Heart left ventricle (tissue), 16 donors: ENCODE measurements at places on chromosomes 4 and X. TPM values are rescaled to one million over a fixed set of nuclear protein-coding genes. Genes with fewer than 3 reads are reported as not detected.

DNA sequence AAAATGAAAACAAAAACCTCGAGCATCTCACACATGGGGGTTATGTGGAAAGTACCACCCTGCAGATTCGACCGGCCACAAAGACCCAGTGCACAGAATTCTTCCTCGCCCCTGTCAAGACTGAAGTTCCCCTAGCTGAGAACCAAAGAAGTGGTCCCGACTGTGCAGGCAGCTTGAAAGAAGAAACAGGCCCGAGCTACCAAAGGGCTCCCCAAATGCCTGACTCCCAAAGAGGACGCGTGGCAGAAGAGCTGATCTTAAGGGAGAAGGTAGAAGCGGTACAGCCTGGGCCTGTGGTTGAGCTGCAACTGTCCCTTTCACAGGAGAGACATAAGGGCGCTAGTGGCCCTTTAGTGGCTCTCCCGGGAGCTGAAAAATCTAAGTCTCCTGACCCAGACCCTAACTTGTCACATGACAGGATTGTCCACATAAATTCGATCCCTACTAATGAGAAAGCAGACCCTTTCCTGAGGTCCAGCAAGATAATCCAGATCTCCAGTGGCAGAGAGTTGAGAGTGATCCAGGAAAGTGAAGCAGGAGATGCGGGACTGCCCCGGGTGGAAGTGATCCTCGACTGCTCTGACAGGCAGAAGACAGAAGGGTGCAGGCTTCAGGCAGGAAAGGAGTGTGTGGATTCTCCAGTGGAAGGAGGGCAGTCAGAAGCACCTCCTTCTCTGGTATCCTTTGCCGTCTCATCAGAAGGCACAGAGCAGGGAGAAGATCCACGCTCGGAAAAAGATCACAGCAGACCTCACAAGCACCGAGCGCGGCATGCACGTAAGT, 108.8 kb upstream of the MYOZ2 start:
- H3K36me3 ChIP-seq: peaks cover 27% of the 10 kb centered on the region
- DNase-seq: no peak
- H3K4me1 ChIP-seq: peaks cover 35% of the 10 kb centered on the region
- peak overlapping the region; percentile 26 for H3K4me3 ChIP-seq

- no peak for DNase-seq
- no peak overlapping the region for H3K27ac ChIP-seq
- no peak overlapping the region for H3K4me3 ChIP-seq
- no peaks in the 10 kb centered on the region for H3K36me3 ChIP-seq
- no peaks in the 10 kb centered on the region for H3K27me3 ChIP-seq
These were observed 6.7 kb downstream of the ARAP2 start for GRCh38 chr4:36237366-36238313.

DNA sequence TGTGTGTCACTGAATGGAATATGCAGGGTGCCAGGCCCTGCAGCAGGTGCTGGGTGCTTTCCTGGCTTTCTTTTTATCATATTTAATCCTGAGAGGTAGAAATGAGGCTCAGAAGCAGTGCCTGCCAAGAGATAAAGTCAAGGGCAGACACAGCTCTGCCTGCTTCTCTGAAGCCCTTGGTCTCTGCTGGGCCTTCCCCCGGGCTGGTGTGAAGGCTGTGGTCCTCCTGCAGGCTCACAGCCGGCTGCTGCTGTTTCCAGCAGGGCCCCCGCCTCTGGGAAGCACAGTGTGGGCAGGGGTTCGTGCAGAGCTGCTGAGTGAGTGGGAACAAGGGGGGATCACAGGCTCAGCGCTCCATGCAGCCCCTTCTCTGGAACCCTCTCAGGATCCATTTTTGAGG, 49.6 kb downstream of the TBC1D14 start:
- H3K27ac ChIP-seq: no peak overlapping the region
- H3K4me3 ChIP-seq: no peak overlapping the region
- H3K4me1 ChIP-seq: peaks cover 3% of the 10 kb centered on the region
- no peak for DNase-seq

GRCh38 chr4:40152637-40153036, 44.2 kb upstream of the RHOH start:
- H3K27me3 ChIP-seq: no peaks in the 10 kb centered on the region
- no peaks in the 10 kb centered on the region for H3K4me1 ChIP-seq
- no peak for DNase-seq
- no peak overlapping the region for H3K27ac ChIP-seq
- H3K4me3 ChIP-seq: no peak overlapping the region

DNA sequence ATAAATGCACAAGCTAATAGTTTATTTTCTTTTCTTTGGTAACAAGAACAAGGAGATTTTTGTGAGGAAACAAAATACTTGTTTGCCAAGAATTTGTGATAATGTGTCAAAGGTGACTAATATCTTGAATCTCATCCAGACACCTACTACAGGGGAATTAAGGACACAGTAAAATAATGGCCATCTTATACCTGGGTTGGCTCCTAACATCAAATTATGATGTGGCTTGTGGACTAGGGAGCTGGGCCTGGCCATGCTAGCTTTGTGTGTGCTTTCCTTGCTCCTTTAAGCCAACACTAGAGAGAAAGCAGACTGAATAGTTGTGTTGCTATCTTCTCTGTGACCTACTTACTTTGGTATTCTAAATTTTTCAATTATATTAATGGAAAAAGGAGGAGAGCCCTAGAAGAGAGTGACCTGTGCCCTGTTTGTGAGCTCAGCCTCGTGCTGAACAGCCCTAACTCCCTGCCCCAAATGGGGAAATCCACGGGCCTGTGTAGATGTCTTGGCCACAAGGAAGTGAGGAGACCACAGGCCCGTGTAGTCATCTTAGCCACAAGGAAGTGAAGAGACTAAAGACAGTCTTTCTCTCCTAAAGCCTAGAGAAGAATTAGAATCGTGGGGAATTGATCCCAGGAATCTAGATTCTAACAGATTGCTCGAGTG, 23.3 kb downstream of the ARHGAP24 start:
- no peaks in the 10 kb centered on the region for H3K27me3 ChIP-seq
- DNase-seq: peak; percentile 61
- peaks cover 27% of the 10 kb centered on the region for H3K4me1 ChIP-seq
- peak overlapping the region; percentile 53 for H3K27ac ChIP-seq
- no peak overlapping the region for H3K4me3 ChIP-seq

- H3K4me3 ChIP-seq: no peak overlapping the region
- H3K27ac ChIP-seq: no peak overlapping the region
- no peaks in the 10 kb centered on the region for H3K36me3 ChIP-seq
- H3K27me3 ChIP-seq: no peaks in the 10 kb centered on the region
- H3K4me1 ChIP-seq: no peaks in the 10 kb centered on the region
These were observed 879.2 kb upstream of the IGFBP7 start for GRCh38 chr4:57989430-57989829.

TKTL2 gene
- not detected for total RNA-seq

GRCh38 chr4:122671919-122672490, 51.1 kb upstream of the IL21 start:
- H3K36me3 ChIP-seq: no peaks in the 10 kb centered on the region
- no peak overlapping the region for H3K4me3 ChIP-seq
- H3K27ac ChIP-seq: no peak overlapping the region
- H3K27me3 ChIP-seq: no peaks in the 10 kb centered on the region
- no peaks in the 10 kb centered on the region for H3K4me1 ChIP-seq

SYP gene
- total RNA-seq: 2.7 TPM
